ENCODE measurements at places on chromosomes 7 and 10. TPM values are rescaled to one million over a fixed set of nuclear protein-coding genes. Genes with fewer than 3 reads are reported as not detected.

DNA sequence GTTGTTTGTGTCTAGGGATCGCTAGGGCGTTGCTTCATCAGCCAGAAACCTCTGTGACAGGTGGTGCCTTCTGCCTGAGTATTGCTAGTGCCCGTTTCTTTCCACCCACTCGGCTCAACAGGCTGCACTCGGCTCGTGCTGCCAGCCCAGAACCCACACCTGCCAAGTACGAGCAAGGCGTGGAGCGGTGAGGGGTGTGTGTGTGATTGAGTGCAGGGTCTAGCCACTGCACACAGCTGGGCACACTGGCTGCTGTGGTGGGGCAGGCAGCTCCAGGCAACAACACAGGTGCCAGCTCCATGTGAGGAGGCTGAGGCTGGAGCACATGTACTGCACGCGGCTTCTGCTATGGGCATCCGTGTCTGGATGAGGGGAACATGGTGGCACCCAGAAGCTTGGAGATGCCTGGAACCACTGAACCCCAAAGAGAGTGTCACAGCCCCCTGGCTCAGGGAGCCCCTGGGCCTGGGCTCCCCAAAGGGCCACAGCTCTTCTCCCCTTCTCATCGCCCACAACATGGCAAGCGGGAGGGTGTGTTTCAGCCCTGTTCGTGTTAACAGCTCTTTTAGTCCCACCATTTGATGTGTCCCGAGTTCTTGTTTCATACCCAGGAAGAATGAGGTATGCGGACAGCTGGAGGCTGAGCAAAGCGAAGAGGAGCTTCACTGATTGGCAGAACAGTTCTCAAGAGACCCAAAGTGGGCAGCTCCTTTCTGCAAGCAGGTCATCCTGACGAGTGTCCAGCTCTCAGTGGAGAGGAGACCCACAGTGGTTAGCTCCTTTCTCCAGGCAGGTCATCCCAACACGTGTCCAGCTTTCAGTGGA, 78.1 kb downstream of the HDAC9 start:
- no peak overlapping the region for H3K4me3 ChIP-seq
- DNase-seq = no peak
- H3K27ac ChIP-seq = no peak overlapping the region
- H3K27me3 ChIP-seq = no peaks in the 10 kb centered on the region
- peaks cover 4% of the 10 kb centered on the region for H3K4me1 ChIP-seq

DNA sequence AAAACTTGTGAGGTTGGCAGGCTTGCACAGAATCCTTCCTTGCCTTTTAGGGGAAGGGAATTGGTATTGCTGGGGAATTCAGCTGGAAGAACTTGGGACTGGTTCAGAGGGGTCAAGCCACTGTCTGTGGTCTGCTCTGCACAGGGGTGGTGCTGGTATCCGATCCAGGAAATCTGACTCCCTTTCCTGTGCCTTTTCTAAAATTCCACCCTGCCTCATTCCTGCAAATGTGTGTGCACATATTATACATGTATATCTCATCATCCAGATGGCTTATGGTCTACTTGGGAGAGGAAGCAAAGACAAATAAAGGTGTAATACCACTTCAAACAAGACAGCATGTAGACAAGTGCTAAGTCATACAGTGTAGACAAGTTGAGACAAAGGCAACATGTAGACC, 14.3 kb downstream of the UBTD1 start:
- no peak overlapping the region for H3K4me3 ChIP-seq
- H3K27me3 ChIP-seq = no peaks in the 10 kb centered on the region

DNA sequence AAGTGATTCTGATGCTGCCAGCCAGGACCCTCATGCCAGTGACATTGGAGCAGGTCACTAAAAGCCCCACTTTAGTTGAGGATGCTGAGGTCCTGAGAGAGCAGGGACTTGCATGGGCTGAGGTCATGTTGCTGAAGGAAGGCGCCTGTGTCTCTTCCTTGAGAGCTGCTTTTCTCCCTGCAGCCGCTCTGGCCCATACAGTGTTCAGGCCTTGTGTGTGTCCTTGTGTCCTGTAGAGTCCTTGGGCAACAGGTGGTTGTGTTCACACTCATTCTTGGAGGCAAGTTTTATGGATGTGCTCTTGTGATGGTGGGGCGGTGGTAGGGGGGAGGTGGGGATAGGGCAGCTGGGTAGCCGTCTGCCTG, 33.3 kb downstream of the TSPAN14 start:
- H3K27ac ChIP-seq = no peak overlapping the region
- H3K36me3 ChIP-seq = peaks cover 53% of the 10 kb centered on the region
- no peaks in the 10 kb centered on the region for H3K27me3 ChIP-seq
- H3K4me3 ChIP-seq = no peak overlapping the region
- peaks cover 42% of the 10 kb centered on the region for H3K4me1 ChIP-seq

GRCh38 chr7:110719741-110720140, 371.2 kb upstream of the LRRN3 start:
- H3K27ac ChIP-seq = no peak overlapping the region
- no peaks in the 10 kb centered on the region for H3K4me1 ChIP-seq
- no peaks in the 10 kb centered on the region for H3K27me3 ChIP-seq
- DNase-seq = no peak

- no peak overlapping the region for H3K27ac ChIP-seq
- H3K4me1 ChIP-seq = no peaks in the 10 kb centered on the region
- no peak for DNase-seq
- no peaks in the 10 kb centered on the region for H3K27me3 ChIP-seq
- peaks cover 15% of the 10 kb centered on the region for H3K36me3 ChIP-seq
Measured at GRCh38 chr7:158728911-158729645, 24.5 kb upstream of the NCAPG2 start.

DNA sequence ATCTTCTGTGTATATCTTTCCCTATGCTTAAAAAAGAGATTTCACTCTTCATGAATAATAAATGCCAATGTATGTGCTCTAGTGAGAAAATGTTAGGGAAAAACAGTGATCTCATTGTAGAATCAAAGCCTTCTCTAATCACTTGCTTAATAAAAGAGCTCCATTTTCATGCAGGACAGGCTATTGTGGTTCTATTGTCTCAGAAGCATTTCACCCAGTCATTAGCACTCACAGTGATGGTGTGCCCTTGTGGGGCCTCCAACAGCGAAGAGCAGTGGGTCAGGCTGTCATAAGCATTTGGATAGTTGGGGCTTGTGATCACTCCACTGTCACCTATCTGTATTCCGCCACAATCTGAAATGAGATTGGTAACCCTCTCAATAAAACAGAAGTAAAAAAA, 83.9 kb upstream of the RSU1 start:
- no peaks in the 10 kb centered on the region for H3K4me1 ChIP-seq
- H3K4me3 ChIP-seq = no peak overlapping the region
- no peaks in the 10 kb centered on the region for H3K27me3 ChIP-seq

GRCh38 chr10:75033399-75034130, 77.9 kb upstream of the SAMD8 start:
- no peaks in the 10 kb centered on the region for H3K4me1 ChIP-seq
- no peak overlapping the region for H3K27ac ChIP-seq
- no peak for DNase-seq
- no peaks in the 10 kb centered on the region for H3K27me3 ChIP-seq
- no peak overlapping the region for H3K4me3 ChIP-seq

- DNase-seq = no peak
- no peaks in the 10 kb centered on the region for H3K36me3 ChIP-seq
- no peaks in the 10 kb centered on the region for H3K4me1 ChIP-seq
- H3K27ac ChIP-seq = no peak overlapping the region
Measured at GRCh38 chr10:128660726-128661125, 534.5 kb upstream of the MKI67 start.

DNA sequence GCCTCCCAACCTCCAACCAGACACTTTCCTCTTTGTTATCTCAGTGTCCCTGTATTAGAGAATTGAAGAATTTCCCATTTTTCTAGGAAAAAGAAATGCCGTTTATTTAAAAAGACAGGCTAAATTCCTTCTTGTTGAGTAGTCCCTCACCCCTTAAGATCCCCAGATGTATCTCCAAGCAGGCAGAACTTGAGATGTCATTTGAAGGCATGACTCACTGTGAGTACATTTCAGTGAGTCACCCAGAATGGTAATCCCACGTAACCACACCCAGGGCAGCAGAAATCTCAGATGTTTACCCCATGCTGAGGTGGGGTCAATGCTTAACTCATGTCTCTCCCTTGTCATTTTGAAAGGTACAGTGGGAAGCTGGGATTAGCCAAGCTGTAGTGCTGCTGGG, 4.4 kb downstream of the ZNF655 start:
- no peak overlapping the region for H3K4me3 ChIP-seq
- H3K4me1 ChIP-seq = peaks cover 54% of the 10 kb centered on the region

Gene CCNJ
- 0.22 TPM for total RNA-seq

Gene NXPH1
- not detected for total RNA-seq

Gene IFIT1B
- not detected for total RNA-seq

Gene FKBP6
- total RNA-seq = not detected

Gene NKX1-2
- not detected for total RNA-seq
